Type B pancreatic cell (in vitro differentiated cells): ENCODE measurements at places on chromosomes 4 and X.

DNA sequence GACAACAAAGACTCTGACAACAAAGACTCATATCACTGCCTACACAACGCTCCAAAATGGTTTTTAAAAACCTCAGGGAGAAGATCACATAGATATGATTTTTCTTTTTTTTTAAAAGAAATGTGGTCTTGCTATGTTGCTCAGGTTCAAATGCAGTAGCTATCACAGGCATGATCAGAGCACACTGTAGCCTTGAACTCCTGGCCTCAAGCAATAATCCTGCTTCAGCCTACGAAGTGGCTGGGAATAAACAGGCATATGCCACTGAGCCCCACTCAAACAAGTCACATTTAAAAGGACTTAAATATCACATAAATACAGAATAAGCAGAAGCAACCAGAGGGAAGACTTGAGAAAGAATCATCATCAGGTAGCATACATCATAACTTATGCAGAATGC, 14.7 kb downstream of the DHX15 start:
- peaks cover 69% of the 10 kb centered on the region for H3K36me3 ChIP-seq
- H3K27me3 ChIP-seq: no peaks in the 10 kb centered on the region
- no peak for DNase-seq
- peaks cover 26% of the 10 kb centered on the region for H3K4me1 ChIP-seq
- H3K27ac ChIP-seq: no peak overlapping the region

DNA sequence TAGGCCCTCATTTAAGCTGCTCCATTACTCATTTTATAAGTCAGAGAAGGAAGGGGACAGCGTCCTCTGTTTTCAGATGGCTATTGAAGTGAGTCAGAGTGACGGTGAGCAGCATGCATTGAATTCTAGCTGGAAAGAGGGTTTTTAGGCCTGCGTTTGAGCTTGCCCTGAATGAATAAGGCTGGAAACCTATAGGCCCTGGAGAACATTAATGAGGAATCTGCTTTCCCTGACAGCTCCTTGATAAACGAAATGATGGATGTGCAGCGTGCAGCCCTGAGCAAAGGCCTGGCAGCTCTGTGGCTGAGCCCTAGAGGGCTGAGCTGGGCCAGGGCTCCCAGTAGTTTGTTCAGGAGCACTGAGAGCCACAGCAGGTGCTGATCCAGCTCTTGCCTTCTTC, 33.4 kb downstream of the TBL1X start:
- peaks cover 3% of the 10 kb centered on the region for H3K4me1 ChIP-seq
- peaks cover 28% of the 10 kb centered on the region for H3K36me3 ChIP-seq
- no peak overlapping the region for H3K27ac ChIP-seq
- DNase-seq: no peak
- H3K27me3 ChIP-seq: no peaks in the 10 kb centered on the region

DNA sequence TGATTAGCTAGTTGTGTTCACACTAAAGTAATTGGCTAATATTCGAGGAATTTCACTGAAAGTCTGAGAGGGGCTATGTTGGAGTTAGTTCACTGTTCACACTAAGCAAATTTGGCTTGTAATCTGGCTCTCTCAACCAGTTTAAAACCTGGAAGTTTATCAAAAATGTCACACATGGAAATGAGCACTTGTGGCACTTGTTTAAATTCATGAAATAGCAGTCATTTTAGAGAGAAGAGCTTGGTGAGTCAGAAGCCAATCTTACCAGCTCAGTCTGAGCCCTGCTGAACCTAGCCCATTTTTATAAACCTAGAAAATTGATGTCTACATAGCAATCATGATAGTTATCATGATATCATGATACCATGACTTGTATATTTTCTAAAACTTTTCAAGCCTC, 90.7 kb upstream of the JADE1 start:
- H3K27me3 ChIP-seq: no peaks in the 10 kb centered on the region
- H3K27ac ChIP-seq: no peak overlapping the region
- no peak for DNase-seq
- no peaks in the 10 kb centered on the region for H3K36me3 ChIP-seq
- H3K4me1 ChIP-seq: peaks cover 8% of the 10 kb centered on the region

DNA sequence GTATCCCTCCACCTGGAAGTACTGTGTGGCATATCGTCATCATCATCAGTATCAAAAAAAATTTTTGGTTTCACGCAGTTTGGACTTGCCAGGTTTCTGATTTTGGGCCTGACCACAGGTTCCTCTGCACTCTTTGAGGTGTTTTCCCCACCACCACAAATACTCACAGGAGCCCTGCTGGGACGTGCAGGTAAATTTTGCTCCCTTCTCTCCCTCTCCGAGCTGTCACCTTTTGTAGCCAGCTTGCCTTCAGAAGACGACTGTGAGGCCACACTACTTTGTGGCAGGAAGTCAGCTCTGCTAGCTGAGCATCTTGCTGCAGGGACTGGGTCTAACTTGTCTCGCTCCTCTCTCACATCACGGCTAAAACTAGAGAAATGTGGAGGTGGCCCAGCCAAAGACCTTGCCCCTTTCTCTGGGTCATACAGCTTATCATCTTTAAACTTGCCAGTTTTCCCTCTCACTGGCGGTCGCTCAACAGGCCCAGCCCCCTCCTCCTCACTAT, 2.8 kb downstream of the PJA1 start:
- H3K27ac ChIP-seq: no peak overlapping the region
- peak; percentile 25 for DNase-seq
- peaks cover 21% of the 10 kb centered on the region for H3K36me3 ChIP-seq
- no peaks in the 10 kb centered on the region for H3K27me3 ChIP-seq
- H3K4me3 ChIP-seq: no peak overlapping the region
